ENCODE measurements at places on chromosomes 6 and 20.
A peak's percentile ranks its signal among the peaks of the same experiment; 100 is the strongest.

GRCh38 chr6:64996301-64996700, 710.7 kb downstream of the EYS start:
- no peak for DNase-seq

- DNase-seq: no peak
Observed at GRCh38 chr6:134658596-134658995, 291.3 kb downstream of the ALDH8A1 start.

GRCh38 chr6:94673251-94673650, 904.1 kb upstream of the MANEA start:
- DNase-seq: no peak

DNA sequence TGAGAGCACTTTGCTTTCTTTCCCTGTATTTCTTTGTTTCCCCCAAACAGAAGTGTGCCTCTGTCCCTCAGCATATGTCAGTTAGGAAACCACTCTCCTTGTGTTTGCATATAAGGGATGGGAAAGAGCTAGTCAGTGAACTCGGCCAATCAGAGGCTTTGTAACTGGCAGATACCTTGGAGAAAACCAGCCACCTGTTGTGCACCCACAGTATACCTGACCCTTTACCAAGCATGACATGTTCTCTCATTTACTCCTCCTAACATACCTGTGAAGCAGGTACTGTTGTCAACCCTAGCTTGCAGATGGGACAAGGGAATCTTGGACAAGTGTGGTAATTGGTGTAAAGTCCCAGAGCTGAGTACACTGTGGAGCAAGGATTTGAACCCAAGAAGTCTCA, 96.1 kb upstream of the FAM8A1 start:
- DNase-seq: no peak

DNA sequence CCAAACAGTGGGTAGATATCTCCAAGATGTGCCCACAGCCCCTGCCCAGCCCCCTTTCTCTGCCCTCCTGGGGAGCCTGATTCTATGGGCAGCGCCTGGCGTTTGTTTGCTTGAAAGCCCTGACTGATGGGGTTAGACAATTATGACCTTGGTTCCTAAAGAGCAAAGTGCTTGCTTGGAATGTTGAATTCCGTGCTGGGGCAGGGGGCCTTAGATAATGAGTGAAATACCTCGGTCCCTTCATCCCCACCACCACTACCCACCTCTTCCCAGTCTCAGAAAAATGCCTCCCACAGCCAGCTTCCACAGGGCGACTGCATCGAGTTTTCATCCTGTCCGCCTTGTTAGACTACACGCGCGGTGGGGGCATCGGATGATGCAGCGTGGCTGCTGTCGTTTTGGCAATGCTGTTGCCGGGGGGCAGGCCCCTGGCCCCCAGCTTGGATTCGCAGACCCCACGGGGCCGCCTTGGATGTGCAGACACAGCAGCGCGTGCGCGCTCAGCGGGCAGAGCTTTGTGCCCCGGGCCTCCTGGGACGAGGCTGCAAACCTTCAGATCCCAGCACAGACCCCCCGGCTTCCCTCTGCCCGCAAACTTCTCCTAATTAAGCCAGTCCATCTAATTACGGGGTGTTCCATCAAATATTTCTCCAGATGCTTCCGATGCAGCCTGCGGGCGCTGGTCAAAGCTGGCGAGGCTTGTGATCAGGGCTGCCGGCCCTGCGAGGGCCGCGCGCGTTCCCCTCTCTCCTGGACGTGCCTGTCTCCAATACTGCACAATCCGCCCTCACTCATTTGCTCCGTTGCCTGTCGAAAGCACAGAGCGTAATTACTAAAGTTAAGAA, 86.1 kb downstream of the LINC00237 start:
- no peak for DNase-seq

GRCh38 chr6:4124351-4124750, 11.0 kb downstream of the ECI2 start:
- no peak for DNase-seq

- DNase-seq: no peak
Observed at GRCh38 chr6:45156075-45156474, 172.1 kb upstream of the RUNX2 start.

DNA sequence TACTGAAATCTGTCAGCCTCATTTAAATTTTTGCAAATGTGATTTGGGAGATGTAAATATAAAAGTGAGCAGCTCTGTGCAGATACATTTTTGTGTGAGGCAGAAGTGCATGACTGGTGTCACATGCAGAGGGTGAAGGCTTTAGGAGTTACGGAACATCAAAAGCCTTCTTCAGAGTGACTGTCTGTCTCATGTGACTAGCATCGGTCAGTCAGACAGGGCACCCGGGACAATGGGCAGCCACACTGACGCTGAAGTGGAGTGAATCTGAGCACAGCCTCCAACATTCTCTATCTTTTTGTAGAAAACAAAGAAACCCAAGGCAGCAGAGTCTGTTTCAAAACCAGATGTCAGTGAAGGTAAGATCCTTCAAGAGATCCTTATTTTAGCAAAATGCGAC, 7.9 kb upstream of the FAM209A start:
- DNase-seq: no peak

- DNase-seq: no peak
Observed at GRCh38 chr6:129882510-129883023, 21.5 kb upstream of the TMEM244 start.

DNA sequence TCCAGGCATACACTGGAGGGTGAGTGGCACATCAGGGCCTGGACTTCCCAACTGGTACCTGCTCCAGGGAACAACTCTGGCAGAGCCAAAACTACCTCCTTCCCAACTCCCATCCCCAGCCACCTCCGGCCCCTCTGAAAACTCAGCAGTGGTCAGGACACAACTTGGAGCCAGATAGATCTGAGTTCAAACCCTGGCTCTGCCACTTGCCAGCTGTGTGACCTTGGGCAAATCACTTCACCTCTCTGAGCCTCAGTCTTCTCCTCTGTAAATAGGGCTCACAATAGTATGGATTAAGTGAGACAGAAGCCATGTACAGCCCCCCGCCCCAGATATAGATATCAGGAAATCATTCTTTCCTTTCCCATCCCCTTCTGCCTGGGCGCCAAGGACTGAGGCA, 10.7 kb downstream of the AHCY start:
- no peak for DNase-seq

GRCh38 chr6:25034431-25034921, 98.7 kb upstream of the RIPOR2 start:
- DNase-seq: no peak

- DNase-seq: no peak
Observed at GRCh38 chr6:33638556-33638955, 17.4 kb downstream of the ITPR3 start.

- no peak for DNase-seq
Observed at GRCh38 chr6:166579237-166579850, 7.1 kb downstream of the RAMACL start.

GRCh38 chr20:35151736-35152135, 4.6 kb upstream of the EDEM2 start:
- DNase-seq: no peak

GRCh38 chr6:148470606-148471465, 128.2 kb downstream of the SASH1 start:
- DNase-seq: no peak

GRCh38 chr20:32574296-32575226, 10.6 kb downstream of the NOL4L start:
- no peak for DNase-seq

DNA sequence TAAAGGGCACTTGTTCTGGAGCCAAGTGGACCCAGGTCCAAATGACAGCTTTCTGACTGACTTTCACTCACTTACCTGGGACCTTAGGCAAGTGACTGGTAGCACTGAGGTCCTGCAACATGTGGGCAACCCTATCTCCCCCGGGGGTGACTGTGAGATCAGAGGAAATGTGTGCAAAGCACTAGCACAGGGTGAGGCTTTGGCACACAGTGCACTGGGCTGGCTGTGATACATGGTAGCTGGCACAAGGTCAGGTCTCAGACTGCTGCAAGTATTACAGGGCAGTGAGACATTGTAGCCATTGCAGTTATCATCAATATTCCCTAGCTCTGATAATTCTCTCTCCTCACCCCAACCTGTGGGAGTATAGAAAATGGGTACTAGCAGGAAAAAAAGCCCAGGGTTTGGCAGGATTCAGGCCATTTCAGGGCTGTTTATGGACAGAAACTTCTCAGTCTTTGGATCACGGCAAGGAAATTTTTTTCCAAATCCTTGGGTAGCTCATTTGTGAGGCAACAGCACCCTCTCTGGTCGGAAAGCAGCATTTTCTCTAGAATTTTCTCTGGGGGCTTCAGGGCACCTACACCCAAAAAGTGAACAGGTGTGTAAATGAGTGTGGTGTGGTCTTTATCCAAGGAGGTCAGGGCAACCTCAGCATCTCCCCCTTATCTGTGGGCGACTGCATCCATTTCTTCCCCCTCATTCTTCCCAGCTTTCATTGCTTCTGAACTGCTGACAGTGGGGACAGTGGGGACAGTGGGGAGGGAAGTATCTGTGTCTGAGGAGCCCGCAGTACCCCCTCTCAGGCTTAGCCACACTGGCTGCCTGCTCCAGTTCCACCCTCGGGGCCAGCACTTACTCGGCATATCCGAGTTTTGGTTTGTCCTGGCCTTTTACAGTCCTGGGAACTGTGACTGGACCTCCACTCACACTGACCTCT, 148.7 kb upstream of the PHACTR3 start:
- peak; percentile 5 for DNase-seq

- no peak for DNase-seq
Observed at GRCh38 chr6:142507065-142507464, 205.3 kb downstream of the ADGRG6 start.

DNA sequence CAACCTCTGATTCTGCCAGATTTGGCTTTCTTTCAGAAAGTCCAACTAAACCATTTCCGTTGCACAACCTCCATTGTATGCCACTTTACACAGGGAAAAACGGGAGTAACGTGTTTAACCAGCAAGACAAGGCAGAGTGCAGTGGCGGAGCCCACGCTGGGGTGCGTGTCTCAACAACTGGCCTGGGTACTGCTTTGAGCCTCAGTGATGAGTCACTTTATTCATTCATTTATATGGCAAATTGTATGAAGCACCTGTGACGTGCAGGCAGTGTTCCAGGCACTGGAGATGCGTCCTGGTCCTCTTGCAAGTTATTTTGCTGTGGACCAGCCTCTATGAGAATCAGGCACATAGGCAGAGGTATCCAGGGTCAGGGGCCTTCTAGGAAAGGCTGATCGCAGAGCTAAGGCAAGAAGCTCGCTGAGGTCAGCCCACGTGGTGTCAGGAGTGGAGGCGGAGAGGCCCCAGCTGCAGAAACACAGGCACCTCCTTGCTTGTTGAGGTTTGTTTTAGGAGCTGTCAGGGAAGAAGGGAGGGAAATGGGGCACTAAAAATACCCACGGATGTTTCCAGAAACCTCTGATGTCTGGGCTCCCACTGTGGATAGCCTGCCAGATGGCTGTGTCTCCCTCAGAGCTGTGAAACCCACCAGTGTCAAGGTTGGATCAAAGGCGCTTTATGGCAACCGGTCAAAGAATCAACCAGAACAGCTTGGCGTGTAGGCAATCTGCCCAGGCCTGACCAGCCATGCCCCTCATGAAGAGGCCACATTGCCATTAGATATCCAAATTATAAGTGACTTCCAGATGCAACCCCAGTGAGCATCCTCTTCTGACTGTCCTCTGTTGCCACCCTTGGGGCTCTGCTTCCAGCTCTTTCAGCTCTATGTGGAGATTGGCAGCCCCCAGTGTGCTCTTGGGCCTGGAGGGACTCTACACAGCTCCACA, 157.2 kb downstream of the CD83 start:
- no peak for DNase-seq

GRCh38 chr20:37821696-37822095, 81.2 kb upstream of the VSTM2L start:
- no peak for DNase-seq

DNA sequence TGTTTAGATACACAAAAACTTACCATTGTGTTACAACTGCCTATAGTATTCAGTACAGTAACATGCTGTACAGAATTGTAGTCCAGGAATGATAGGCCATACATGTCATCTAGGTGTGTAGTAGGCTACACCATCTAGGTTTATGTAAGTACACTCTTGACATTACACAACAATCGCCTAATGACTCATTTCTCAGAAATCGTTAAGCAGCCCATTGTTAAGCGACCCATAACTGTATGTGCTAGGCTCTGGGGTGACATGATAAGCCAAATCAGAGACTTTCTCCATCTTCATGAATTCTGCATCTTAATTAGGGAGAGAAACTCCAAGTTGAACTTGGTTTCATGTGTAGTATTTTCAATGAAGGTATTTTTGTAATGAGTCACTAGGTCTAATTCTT, 17.2 kb downstream of the STK35 start:
- no peak for DNase-seq

DNA sequence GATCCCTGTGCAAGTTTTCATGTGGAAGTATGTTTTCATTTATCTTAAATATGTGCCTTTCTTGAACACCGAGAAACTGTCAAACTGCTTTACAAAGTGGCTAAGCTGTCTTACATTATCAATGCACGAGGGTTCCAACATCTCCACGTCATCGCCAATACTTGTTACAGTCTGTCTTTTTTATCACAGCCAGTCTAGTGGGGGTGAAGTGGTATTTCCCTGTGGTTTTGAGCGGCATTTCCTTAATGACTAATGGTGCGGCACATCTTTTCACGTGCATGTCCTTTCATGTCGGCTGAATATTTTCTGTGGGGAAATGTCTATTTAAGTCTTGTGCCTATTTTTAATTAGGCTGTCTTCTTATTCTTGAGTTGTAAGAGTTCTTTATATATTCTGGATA, 280.4 kb downstream of the FOXC1 start:
- no peak for DNase-seq

DNA sequence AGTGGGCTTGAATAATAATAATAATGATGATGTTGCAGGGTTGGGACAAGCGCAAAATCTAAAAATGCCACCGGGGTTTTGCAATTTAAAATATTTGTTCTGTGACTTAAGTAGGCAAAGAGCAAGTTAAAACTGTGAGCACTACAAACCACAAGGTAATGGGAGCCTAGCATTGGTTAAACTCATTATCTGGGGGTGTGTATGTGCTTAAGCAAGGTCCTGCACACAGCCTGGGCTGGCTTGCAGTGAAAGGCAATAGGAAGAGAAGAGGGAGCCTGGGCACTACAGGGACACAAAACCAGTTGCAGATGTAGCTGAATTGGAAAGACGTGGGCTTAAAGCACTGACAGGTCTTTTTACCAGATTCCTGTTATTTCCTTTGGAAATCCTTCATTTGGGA, 11.7 kb downstream of the SIM1 start:
- DNase-seq: no peak

GRCh38 chr6:143098054-143098671, 37.5 kb downstream of the AIG1 start:
- peak; percentile 9 for DNase-seq

- DNase-seq: no peak
Observed at GRCh38 chr20:61629602-61630390, 377.7 kb downstream of the CDH4 start.

DNA sequence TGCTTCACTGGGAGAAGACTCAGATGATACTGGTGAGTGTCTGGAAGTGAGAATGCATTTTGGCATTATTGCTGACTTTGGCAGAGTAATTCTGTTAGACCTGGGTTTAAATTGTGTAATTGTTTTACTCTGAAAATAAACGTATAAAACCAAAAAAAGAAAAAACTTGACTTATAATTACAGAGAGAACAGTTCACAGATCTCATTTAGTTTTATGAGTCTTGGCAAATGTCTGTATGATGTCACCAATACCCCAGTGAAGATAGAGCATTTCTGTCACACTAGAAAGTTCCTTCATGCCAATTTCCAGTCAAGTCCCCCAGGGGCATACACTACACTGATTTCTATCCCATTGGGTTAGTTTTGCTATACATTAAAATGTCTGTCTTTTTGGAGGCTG, 67.3 kb downstream of the SMAP1 start:
- no peak for DNase-seq

GRCh38 chr6:88368071-88368787, 202.1 kb upstream of the CNR1 start:
- DNase-seq: no peak

- DNase-seq: no peak
Observed at GRCh38 chr6:83770910-83771309, 62.0 kb upstream of the SNAP91 start.

- no peak for DNase-seq
Observed at GRCh38 chr6:84119277-84119676, 85.7 kb downstream of the MRAP2 start.
